ENCODE measurements at places on chromosomes 6 and 20. TPM values are rescaled to one million over a fixed set of nuclear protein-coding genes. Genes with fewer than 3 reads are reported as not detected.

- H3K36me3 ChIP-seq = no peaks in the 10 kb centered on the region
- no peaks in the 10 kb centered on the region for H3K4me1 ChIP-seq
- no peak for DNase-seq
- no peak overlapping the region for H3K4me3 ChIP-seq
- no peak overlapping the region for H3K27ac ChIP-seq
Observed at GRCh38 chr6:1587546-1587945, 22.2 kb upstream of the FOXC1 start.

DNA sequence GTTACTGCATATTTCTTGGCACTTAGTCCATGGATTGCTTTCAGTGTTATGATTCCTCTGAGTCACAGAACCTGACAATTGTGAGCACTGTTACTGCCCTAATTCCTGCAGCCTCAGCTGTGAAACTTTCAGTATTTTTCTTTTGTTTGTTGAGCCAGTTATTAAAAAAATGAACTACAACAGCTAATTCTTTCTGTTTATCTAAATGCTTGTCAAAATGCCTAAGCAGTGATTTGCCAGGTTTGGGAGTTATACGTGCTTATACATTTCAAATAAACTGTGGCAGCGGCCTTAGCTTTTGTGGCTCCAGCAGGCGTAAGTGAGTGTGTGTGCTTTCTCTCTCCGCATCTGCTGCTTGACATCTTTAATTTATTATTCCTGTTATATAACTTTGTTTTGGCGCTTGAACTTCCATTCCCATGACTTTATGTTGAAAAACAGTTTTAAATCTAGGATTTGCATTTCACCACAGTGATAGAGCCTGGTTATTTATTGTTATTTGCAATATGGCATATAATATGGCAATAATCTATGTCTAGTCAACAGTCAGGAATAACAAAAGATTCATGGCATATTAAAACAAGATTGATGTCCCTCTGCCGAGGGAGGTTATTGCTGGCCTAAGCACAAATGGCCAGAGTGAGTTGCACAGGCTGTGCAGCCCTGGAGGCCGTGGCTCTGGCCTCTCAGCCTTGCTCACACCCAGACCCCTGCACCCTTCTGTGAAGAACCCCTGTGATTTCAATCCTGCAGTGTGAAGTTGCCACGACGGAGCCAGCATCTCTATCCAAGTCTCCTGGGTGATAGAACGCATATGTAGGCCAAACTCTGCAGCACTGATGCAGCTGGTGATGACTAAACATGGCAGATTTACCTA is 303.4 kb downstream of the THBS2 start:
- no peak overlapping the region for H3K27ac ChIP-seq
- no peak overlapping the region for H3K4me3 ChIP-seq
- H3K4me1 ChIP-seq = no peaks in the 10 kb centered on the region
- H3K36me3 ChIP-seq = no peaks in the 10 kb centered on the region

DNA sequence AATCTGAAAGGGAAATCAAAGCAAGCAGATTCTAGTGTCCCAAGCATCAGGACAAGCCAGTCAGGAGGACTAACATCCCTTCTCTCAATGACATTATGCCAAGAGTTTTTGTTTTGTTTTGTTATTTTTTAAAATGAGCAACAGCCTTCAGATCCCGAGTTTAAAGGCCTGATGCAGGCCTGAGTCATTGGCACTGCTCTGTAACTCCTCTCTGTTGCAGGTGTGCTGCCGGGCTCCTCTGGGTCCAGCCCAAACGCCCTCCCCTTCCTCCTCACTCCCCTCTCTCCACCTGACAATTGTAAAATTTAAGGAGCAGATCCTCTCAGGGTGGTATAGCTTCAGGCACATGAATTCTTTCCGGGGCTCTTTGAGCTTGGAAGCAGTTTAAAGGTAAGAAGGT is 502.0 kb downstream of the BMP2 start:
- no peak overlapping the region for H3K4me3 ChIP-seq
- no peak overlapping the region for H3K27ac ChIP-seq
- no peaks in the 10 kb centered on the region for H3K4me1 ChIP-seq

DNA sequence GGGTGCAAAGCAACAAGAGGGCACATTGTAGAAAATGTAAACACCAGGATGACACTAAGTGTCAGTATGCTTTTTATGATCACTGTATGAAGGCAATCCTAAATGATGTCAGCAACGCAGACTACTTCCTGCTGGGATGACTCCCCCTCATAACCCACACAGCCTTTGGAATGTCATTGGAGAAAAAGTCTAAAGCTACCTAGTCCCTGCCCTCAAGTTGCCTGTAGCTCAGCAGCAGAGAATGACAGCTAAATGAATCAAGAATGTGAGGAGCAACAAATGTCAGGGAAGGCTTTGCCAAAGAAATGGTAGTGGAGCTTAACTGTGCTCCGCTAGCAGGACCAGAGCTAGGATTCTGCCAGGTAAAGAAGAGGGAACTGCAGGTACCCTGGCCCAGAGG is 555.6 kb downstream of the CD83 start:
- H3K36me3 ChIP-seq = no peaks in the 10 kb centered on the region
- no peak for DNase-seq
- no peaks in the 10 kb centered on the region for H3K4me1 ChIP-seq
- no peak overlapping the region for H3K4me3 ChIP-seq

GRCh38 chr6:167661552-167662044 is 165.1 kb upstream of the AFDN start:
- H3K27ac ChIP-seq = no peak overlapping the region
- H3K4me1 ChIP-seq = no peaks in the 10 kb centered on the region
- H3K36me3 ChIP-seq = no peaks in the 10 kb centered on the region
- H3K27me3 ChIP-seq = no peaks in the 10 kb centered on the region

DNA sequence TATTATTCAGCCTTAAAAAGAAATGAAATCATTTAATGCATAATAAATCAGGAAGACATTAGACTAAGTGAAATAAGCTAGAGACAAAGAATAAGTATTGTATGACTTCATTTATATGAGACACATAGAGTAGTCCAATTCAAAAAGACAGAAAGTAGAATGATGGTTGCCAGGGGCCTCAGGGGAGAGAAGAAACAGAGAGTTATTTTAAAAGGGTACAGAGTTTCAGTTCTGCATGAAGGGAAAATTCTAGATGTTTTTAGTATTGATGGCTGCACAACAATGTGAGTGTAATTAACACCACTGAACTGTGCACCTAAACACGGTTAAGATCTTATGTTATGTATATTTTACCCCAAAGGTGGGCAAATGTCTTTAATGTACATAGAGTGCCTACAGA is 1407.9 kb upstream of the MAP3K7 start:
- no peak for DNase-seq
- H3K4me3 ChIP-seq = no peak overlapping the region
- no peaks in the 10 kb centered on the region for H3K4me1 ChIP-seq
- no peaks in the 10 kb centered on the region for H3K27me3 ChIP-seq
- H3K36me3 ChIP-seq = no peaks in the 10 kb centered on the region

- no peak for DNase-seq
- no peaks in the 10 kb centered on the region for H3K4me1 ChIP-seq
- H3K27ac ChIP-seq = no peak overlapping the region
- no peaks in the 10 kb centered on the region for H3K27me3 ChIP-seq
Observed at GRCh38 chr6:19538096-19538495, 299.1 kb upstream of the ID4 start.

DNA sequence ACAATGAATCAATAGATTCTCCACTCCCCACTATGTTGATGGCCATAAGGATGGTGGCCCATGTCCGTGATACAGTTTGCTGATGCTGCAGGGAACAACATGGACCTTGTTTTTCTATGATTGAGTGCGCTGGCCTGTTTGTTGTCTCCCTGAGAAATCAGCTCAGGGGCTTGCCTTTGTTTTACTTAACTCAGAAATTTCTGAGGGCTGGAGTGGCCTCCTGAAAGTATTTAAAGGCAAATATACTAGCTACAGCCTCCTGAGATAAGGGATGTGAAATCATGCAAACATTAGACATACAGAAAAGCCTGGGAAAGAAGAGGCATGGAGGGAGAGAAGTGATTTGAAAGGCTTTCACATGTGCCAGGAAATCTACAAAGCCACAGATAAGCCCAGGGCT is 170.3 kb upstream of the FLRT3 start:
- H3K27me3 ChIP-seq = no peaks in the 10 kb centered on the region
- DNase-seq = no peak
- no peak overlapping the region for H3K27ac ChIP-seq
- H3K36me3 ChIP-seq = no peaks in the 10 kb centered on the region

DNA sequence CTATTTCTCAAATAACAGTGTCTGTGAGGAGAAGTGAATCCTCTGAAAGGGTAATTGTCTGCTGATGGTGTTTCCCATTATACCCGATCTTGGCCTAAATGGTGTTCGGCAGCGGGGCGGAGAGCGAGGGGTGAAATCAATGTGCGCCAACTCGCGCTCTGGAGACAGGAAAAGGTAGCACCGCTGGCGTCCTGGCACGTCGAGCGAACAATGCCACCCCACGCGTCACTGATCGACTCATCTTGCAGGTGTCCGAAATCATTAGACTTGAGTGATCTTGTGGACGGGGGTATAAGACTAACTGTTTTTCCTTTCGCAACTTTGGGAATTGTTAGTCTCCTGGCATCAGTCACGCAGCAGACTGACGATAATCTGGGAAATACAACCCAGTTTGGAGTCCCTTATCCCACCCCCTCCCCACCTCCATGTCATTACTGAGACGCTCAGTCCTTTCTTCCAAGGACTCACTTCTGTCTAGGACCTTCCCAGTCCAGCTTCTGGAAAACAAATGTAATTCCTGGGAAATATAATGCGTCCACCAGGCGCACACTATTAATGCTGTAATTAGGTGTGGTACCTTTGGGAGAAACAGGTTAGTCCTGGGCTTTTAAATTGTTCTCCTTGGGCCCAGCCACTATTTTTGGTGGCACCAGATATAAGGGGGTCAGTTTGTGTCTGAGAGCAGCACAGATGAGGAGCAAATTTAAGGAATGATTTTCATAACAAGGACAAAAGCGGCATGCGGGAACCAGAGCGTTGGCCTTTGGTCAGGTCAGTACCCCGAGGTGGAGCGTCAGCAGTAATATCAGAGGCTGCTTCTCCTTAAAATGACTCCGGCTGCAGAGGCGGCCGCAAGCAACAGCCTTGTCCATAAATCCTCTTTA is 2.3 kb downstream of the LINC00237 start:
- H3K4me3 ChIP-seq = peak overlapping the region; percentile 86
- no peak overlapping the region for H3K27ac ChIP-seq
- H3K36me3 ChIP-seq = no peaks in the 10 kb centered on the region
- H3K27me3 ChIP-seq = peaks cover 79% of the 10 kb centered on the region
- DNase-seq = no peak

The ADGRF5 gene
- total RNA-seq = not detected

DNA sequence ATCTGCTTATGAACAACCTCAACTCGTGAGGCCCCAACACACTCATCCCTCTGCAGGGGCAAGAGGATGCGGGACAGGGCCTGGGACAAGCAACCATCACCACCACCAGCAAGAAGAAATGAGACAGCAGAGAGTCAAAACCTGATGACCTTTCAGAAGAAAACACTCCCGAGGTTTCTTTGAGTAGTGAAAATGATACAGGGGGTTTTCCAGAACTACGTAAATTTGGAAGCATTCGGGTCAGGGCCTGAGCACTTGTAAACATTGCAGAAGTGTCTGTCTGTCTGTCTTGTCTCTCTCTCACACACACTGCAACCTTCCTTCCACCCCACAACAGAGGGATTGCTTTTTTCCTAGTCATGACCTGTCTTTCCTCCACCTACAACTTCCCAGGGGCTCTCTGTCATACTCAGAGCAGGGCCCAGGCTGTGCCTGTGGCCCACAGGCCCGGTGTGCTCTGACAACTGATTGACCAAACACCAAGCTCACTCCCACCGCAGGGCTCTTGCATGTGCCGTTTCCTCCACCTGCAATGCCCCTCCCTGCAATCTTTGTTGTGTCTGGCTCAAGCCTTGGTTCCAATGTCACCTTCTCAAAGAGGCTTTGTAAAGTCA is 90.9 kb downstream of the BMP7 start:
- no peak overlapping the region for H3K27ac ChIP-seq
- H3K4me3 ChIP-seq = no peak overlapping the region
- H3K36me3 ChIP-seq = no peaks in the 10 kb centered on the region
- DNase-seq = no peak
- no peaks in the 10 kb centered on the region for H3K4me1 ChIP-seq

GRCh38 chr6:73923905-73924485 is 228.0 kb downstream of the CD109 start:
- no peaks in the 10 kb centered on the region for H3K4me1 ChIP-seq
- no peaks in the 10 kb centered on the region for H3K36me3 ChIP-seq
- H3K27me3 ChIP-seq = no peaks in the 10 kb centered on the region
- H3K4me3 ChIP-seq = no peak overlapping the region

- no peaks in the 10 kb centered on the region for H3K27me3 ChIP-seq
- no peak for DNase-seq
- H3K27ac ChIP-seq = no peak overlapping the region
- no peak overlapping the region for H3K4me3 ChIP-seq
- H3K36me3 ChIP-seq = peaks cover 18% of the 10 kb centered on the region
- peaks cover 15% of the 10 kb centered on the region for H3K4me1 ChIP-seq
Observed at GRCh38 chr6:83092756-83093399, 25.4 kb downstream of the DOP1A start.

The HTR1E gene
- not detected for total RNA-seq

All from activated naive CD8-positive, alpha-beta T cell treated with anti-CD3 and anti-CD28 coated beads, Interleukin-2, amount 10 ng/mL, durations not matched to agents 7 days and 5 days (primary cell).